ENCODE measurements at places on chromosomes 13 and 19.

DNA sequence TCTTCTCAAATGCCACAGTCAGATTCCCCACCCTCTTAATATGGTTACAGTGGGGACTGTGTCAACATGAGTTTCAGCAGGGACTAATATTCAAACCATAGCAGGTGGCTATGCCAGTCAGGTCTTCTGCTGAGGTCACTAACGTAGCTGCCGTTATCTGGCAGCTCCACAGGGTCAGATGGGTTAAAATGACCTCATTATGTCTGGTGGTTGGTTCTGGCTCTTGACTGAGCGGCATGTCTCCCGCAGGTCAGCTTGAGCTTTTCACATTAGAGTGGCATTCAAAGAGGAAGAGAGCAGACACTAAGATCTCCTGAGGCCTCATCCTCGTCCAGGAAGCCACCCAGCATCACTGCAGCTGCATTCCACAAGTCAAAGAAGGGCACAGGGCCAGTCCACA, 21.4 kb upstream of the IPO5 start:
- no peak for DNase-seq

DNA sequence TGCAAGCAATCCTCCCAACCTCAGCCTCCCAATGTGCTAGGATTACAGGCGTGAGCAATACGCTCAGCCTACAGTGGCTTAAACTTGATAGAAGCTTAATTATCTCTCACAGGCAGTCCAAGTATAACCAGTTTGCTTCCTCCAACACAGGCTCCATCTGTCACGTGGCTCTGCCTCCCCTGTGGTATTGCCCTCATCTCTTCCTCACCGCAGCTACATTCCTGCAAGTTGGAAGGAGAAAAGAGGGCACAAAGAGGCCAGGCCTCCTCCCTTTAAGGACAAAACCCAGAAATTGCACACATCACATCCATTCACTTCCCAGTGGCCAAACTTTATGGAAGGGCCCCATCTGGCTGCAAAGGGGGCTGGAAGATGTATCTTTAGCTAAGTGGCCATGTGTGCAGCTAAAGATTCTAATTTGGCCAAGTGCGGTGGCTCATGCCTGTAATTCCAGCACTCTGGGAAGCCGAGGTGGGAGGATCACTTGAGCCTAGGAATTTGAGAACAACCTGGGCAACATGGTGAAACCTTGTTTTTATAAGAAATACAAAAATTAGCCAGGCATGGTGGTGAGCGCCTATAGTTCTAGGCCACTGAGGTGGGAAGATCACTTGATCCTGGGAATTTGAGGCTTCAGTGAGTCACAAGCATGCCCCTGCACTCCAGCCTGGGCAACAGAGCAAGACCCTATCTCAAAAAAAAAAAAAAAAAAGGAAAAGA, 3.1 kb upstream of the SDHAF1 start:
- DNase-seq = no peak

- no peak for DNase-seq
These were observed 32.1 kb downstream of the SBNO2 start for GRCh38 chr19:1141944-1142343.

DNA sequence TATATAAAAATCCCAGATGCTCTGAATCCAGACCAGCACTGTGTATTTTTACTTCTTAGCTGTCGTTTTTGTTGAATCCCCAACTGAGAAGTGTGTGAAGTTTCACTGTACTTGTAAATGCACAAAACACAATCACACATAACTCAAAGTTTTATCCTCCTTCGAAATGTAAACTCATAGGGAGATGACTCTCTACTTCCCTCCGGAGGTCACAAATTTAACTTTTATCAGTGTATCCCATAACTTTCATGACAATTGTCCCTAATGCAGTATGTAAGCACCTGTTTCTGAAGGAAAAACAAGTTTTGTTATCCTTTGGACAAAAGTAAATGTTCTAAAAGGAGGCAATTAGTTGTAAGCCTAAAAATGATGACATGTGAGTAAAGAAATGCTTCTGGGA, 665.0 kb upstream of the SLITRK6 start:
- peak; percentile 3 for DNase-seq

- DNase-seq = no peak
These were observed 16.2 kb downstream of the EDNRB start for GRCh38 chr13:77902319-77902963.

GRCh38 chr13:81142306-81142999, 801.5 kb upstream of the SPRY2 start:
- no peak for DNase-seq

GRCh38 chr19:36196249-36196648, 18.2 kb downstream of the ZNF565 start:
- DNase-seq = no peak

DNA sequence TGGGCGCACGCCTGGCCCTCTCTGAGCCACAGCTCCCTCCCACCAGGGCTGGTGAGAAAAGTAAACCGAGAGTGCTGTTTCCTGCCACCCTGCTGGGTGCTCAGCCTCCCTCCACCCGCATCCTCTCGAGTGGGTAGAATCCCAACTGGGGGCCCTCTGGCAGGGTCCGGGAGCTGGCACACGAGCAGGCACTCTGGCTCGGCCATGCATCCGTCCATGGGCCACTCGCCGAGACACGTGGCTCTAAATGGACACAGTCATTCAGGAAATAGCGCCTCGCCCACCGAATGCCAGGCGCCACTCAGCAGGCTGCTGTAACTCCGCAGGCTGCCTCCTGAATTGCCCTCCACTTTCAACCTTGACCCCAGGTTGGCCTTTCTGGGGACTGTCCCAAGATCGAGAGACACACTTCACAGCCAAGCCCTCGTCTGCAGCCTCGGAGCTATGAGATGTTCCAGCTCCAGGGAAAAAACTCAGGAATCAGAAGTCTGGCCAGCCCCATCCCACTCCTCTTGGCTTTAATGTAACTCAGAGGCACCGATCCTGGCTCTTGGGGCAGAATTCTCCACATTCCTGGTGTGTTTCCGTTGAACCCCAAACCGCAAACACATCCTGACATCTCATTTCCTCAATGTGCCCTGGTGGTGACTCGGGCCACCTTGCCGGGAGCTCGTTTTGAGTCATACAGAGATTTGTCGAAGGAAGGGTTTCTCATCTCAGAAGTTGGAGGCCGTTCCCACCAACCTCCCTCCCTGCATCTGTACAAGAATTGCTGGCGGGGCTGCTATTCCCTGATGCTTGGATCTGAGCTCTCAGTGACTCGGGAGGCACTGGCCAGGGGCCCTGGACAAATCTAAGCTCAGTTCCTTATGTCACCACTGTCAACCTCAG, 14.1 kb downstream of the KLF2 start:
- peak; percentile 50 for DNase-seq

GRCh38 chr13:25406377-25406776, 34.6 kb downstream of the ATP8A2 start:
- no peak for DNase-seq

GRCh38 chr13:95420501-95420900, 119.2 kb upstream of the ABCC4 start:
- DNase-seq = no peak

- no peak for DNase-seq
These were observed 41.4 kb downstream of the UQCRFS1 start for GRCh38 chr19:29171525-29171924.

- no peak for DNase-seq
These were observed 55.7 kb downstream of the SPATA13 start for GRCh38 chr13:24216176-24216575.

DNA sequence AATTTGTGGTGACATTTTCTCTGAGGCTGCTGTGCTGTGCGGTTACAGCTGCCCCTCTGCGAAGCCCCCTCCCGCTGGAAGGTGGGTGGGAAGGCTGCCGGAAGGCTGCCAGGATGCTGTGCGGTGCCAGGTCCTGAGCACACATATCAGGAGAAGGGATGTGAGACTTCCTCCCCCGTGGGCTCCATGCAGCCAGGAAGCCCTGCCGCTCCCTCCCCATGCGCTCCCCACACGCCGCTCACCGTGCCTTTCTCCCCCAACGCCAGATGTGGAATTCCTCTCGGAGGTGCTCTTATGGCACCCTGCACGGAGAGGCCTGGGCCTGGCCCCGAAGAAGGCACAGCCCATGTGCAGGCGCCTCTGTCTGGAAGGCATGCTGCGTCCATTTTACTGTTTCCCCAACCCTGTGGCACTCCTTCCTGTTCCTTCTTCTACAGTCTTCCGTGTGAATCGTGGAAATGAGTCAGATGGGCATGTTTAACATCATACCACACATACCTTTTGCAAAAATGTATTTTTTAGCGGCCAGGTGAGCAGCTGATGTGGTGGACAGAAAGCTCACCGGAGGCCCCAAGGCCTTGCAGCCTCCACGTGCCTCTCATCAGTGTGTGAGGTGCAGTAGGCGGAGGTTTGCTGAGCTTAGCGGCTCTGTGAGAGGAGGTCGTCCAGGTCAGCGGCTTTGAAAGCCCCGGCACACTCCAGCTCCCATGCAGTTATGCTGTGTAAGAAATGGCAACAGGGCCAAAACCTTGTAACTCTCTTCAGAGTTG, 88.0 kb downstream of the ATP11A start:
- no peak for DNase-seq

DNA sequence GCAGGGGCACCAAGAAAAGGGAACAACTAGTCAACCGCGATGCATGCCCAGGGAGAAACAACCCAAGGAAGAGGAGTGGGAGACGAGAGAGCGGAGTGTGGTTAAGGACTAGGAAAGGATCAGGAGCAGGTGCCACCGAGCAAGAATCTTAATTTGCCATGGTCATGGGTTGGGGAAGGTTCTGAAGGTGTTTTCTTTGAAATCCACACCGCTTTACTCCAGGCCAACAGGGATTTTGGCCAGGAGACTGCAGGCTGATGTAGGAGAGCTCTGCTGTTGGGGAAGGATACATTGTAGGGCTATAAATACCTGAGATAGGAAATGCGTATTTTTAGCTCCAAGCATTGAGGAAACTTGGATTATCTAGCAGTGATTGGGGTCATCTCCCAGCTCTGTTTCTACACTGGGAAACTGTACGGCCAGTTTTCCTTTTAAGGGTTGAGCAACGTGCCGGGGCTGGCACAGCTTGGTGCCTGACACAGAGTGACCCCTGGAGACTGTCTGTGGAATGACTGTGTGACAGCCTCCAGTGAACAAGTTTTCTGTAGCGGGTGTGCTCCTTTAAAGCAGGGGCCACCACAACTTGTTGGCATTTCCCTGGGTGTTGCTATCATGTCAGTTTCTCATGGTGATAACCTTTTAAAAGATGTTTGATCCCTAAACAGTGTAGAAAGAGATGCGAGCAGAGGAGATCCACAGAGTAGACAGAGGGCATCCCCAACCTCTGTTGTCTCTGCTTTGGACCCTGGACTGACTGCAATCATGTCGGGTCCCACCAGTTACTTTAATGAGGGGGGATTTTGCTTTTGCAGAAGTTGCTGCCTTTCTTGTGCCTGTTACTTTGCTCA, 34.3 kb downstream of the ZNF536 start:
- no peak for DNase-seq

DNA sequence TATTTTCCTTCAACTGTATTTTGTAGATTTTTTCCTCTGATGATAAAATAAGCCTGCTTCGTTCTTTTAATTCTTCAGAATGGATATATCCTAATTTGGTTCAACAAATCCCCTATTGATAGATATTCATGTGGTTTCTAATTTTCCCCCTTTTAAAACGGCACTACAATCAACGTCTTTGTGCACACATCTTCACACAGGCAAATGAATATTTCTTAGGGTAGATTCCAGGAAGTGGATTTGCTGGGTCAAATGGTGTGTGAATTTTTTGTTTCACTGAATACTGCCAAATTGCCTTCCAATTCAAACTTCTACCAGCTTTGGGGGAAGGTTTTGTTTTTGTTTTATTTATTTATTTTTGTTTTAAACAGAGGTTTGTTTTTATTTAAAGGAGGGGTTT, 287.2 kb downstream of the FOXO1 start:
- DNase-seq = no peak

Measured in fibroblast of gingiva (primary cell).